ENCODE measurements at places on chromosomes 5 and 9.

DNA sequence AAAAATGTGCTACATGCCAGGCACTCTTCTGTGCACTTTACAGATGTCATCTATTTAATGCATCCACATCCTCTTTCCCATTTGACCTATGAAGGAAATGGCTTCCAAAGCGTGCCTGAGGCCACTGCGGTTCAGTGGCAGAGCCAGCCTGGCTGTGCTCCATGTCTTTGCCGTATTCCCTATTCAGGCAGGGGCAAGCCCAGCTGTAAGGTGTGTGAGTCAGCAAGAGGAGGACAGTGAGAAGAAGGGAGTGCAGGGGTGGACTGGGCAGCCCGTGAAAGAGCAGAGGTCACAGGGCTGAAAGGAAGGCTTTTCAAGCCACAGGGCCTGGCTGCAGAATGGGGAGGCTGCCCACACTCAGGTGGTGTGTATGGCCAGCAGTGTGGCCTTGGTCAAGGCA is 91.7 kb downstream of the HRH2 start:
- DNase-seq, result no peak

GRCh38 chr5:18465833-18466681 is 831.8 kb downstream of the TAF11L14 start:
- peak; percentile 14 for DNase-seq

GRCh38 chr9:136726631-136727191 is 14.3 kb downstream of the DIPK1B start:
- no peak for DNase-seq

- peak; percentile 47 for DNase-seq
Measured at GRCh38 chr9:15249981-15250380, 57.0 kb downstream of the TTC39B start.

DNA sequence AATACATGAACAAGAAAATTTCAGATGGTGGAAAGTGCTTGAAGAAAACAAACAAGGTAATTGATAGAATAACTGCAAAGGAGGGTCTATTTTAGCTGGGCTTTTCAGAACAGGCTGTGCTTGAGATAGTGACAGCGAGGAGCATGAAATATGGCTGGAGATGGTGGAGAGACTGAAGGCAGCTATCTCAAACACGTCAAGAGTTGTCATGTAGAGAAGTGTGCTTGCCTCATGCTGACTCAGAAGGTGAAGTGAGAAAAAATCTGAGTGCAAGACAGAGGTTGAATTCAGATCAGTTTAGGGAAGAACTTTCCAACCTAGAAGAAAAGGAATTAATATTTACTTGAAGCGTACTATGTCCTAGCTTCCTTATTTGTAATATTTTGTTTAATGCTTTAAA is 115.5 kb upstream of the RANBP3L start:
- no peak for DNase-seq

GRCh38 chr5:175215906-175216305 is 228.1 kb downstream of the DRD1 start:
- no peak for DNase-seq

- no peak for DNase-seq
Measured at GRCh38 chr5:33794550-33795181, 97.1 kb downstream of the ADAMTS12 start.

GRCh38 chr9:35452481-35452880 is 37.4 kb upstream of the RUSC2 start:
- DNase-seq, result no peak

GRCh38 chr9:131178926-131179325 is 53.5 kb downstream of the NUP214 start:
- no peak for DNase-seq

- DNase-seq, result no peak
Measured at GRCh38 chr9:752201-752600, 89.3 kb upstream of the DMRT1 start.

DNA sequence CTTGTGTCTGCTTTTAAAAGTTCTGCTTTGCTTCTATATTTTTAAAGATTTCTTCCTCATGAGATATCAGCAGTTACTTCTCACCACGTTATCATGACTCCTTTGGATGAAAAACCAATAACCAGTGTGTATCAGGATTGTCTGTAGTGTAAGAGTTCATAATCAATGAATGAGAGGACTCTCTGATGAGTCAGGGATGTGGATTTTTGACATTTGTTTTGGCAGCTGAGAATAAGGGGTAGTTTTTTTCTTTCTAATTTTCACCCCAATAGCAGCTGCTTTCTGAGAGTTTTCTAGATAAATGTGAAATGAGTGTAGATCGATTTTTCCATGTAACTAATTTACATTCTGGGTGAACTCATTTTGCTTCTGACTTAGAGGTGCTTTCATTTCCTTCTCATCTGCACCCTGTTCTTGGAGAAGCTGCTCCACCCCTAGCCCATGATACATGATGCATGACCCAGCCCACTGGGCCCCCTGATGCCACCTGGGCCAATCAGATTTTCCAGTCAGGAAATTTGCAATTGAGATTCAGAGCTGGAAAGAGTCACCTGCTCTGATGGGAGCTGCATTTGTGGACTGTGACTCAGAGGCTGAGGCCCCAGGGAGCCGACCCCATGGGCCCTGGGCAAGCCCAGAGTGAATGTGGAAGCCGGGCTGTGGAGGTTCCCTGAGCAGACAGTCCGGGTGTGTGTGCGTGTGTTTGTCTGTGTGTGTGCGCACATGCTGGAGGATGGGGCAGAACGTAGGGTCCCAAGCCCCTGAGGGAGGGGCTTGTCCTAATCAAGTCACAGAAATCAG is 159.3 kb downstream of the RGS3 start:
- no peak for DNase-seq

DNA sequence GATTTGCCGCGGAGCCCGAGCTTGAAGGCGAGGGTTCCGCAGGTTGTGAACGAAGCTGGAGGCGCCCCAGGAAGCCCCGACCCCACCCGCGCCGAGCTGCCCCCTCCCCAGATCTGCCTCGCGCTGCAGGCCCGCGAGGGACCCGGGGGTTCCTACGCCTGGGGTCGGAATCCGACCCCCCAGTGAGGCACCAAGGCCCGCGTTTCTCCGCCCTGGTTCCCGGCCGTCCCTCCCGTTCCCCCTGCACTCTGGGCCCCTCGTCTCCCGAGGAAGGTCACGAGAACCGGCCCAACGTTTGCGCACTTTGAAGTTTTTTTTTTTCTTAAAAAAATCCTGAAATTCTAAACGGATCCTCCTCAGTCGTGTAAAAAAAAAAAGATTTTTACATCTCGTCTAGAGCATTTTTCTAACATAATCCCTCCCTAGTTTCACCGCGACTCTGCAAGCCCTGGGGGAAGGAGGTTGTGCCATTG is 880 bp upstream of the GFPT2 start:
- no peak for DNase-seq

GRCh38 chr5:172871536-172871935 is 37.5 kb downstream of the ERGIC1 start:
- DNase-seq, result no peak

DNA sequence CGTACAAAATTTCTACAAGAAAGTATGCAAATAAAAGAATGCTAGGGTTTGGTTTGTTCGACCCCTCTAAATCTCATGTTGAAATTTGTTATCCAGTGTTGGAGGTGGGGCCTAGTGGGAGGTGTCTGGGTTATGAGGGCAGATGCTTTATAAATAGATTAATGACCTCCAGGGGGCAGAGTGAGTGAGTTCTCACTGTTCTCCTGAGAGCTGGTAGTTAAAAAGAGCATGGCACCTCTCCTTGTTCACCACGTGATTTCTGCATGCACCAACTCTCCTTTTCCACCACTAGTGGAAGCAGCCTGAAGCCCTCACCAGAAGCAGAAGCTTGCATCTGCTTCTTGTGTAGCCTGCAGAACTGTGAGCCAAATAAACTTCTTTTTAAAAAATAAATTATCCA is 50.4 kb upstream of the FAM170A start:
- DNase-seq, result no peak

GRCh38 chr5:177457852-177458681 is 11.5 kb downstream of the PRR7 start:
- DNase-seq, result no peak

DNA sequence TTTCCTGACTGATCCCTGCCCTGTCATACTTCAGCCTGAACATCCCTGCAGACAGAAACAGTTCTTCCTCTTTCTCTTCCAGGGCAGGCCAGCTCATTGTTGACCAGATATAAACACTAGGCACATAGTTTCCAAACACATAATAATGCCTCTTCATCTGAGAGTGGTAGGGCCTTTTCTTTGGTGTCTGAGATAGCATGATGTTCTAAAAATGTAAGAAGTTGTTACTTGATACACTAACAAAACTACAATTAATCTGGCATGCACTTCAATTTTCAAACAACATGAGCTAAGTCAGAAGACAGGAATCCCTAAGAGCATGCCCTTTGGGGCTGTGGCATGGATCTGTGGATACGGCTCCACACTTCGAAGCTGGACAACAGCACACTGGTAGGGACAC is 246.6 kb downstream of the SPOCK1 start:
- no peak for DNase-seq

DNA sequence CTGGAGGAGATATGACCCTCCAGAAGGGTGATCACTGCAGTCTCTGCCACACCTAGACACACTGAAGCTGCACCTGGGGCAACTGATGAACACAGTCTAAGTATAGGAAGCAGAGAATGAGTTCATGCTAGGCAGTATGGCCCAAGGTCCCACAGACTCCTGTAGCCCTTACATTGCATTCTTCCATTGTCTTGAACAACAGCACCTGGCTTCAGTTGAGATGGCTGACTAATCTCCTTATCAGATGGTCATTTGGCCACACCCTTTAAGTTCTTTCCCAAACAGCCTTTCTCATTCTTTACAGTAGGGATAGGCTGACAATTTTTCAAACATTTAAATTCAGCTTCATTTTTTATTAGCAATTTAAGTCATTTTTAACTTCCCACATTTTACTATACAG is 23.1 kb downstream of the CENPK start:
- no peak for DNase-seq

GRCh38 chr9:80503671-80504281 is 932.0 kb downstream of the TLE4 start:
- DNase-seq, result peak; percentile 95

DNA sequence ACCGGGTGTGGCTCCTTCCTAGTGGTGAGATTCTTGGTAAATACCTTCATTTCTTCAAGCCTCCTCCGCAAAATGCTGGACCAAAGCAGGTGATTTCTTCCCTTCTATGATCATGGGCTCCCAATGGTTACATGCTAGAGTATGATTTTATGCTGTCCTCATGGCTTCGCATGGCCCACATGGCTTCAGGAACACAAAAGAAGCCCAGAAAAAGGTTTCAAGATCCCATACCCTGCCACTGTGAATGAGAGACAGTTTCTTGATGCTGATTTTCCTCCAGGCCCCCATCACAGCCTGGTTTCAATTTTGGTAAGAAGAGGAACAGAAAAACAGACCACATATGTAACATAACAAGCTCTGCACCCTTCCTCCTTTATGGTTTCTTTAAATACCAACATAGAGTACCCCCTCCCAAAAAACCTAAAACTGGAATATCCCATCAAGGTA is 2.4 kb upstream of the RXFP3 start:
- DNase-seq, result no peak

GRCh38 chr5:4511996-4512656 is 628.0 kb upstream of the ADAMTS16 start:
- no peak for DNase-seq

GRCh38 chr5:112385566-112385965 is 33.5 kb downstream of the EPB41L4A start:
- no peak for DNase-seq

GRCh38 chr5:147404706-147405105 is 105.2 kb downstream of the DPYSL3 start:
- no peak for DNase-seq

GRCh38 chr9:2833096-2833495 is 10.8 kb downstream of the PUM3 start:
- no peak for DNase-seq

- no peak for DNase-seq
Measured at GRCh38 chr5:100472091-100472490, 63.1 kb upstream of the FAM174A start.

- DNase-seq, result no peak
Measured at GRCh38 chr5:133222040-133222439, 170.2 kb downstream of the HSPA4 start.

GRCh38 chr9:113858282-113858681 is 17.8 kb upstream of the ZNF618 start:
- no peak for DNase-seq

- no peak for DNase-seq
Measured at GRCh38 chr5:137630216-137630971, 105.5 kb downstream of the KLHL3 start.

DNA sequence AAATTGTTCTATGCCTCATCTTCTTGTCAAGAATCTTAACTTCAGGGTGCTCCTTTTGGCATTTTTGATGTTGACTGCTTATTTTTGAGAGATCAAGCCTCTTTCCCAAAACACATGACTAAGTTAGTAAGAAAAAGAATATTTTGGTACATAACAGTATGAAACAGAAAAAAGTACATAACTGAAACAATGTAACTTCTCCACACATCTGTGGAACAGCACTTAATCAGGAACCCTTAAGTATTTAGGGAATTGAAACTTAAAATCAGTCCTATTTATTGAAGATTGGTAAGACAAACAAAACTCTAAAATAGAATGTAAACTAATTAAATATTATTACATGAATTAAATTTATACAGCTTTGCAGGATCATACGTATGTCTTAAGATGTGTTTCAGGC is 103.4 kb downstream of the MELK start:
- no peak for DNase-seq

DNA sequence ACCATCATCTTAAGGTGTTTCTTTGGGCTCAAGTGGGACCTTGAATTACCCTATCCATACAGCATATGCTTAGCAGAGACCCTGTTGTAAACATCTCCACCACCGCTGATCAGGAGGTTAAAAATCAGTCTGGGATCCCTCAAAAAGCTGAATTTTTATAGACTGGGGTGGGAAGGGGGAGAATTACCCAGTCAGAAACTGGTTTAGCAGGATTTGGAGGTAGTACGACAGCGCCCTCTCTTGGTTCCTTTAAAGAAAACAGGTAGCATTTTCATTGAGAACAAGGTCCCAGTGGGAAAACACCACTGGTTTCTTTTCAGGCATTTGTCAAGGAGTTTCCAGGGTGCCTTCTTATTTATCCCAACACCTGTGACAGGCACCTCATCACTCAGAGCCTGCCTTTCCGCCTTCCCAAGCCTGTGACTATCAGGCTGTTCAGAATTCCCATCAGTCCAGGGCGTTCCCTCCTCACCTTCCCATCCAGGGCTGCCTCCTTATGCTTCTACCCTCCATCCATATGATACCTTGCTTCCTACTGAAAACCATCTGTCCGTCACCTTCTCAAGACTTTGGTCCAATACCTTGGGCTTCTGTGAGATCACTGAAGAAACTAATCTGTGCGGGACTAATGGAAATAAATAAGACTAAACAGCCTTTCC is 203.8 kb upstream of the RAI14 start:
- no peak for DNase-seq

All from cerebellar nuclear complex (tissue), 1 donor.